ENCODE measurements at places on chromosomes 7 and 10.
A peak's percentile ranks its signal among the peaks of the same experiment; 100 is the strongest.

- DNase-seq = no peak
Measured at GRCh38 chr10:52961323-52961722, 188.7 kb upstream of the MBL2 start.

DNA sequence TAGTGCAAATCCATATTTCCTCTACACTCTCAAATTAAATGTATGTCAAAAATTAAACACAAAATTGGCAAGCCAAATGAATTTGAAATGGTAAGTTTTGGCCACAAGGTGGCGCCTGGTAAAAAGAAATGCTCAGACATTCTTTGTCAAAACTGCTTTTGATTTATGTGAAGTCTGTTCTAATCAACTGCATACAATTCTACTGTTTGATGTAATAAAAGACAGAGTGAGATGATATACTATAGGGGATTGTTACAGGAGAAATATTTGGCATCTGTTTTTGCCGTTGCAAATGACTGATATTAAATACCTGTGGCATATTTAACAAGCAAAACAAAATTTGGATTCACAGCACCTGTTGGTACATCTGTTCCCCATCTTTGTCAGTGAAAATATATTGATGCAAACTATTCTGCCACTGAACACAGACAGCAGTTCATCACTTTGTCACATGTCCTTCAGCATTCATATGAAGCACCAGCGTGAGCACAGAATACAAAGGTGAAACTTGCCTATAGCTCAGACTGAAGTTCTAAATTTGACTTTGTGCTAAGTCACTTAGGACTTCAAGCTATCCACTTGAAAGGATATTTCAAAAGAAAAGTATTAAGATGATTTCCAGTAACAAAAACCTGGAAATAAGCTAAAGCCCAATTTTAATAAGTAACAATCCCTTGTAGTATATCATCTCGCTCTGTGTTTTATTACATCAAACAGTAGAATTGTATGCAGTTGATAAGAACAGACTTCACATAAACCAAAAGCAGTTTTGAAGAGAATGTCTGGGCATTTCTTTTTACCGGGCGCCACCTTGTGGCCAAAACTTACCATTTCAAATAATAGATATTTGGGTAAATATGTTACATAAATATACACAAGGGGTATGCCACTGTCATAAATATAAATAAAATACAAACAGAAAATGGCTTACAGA lies 10.2 kb upstream of the CH25H start:
- peak; percentile 61 for DNase-seq

GRCh38 chr10:100508691-100509150 lies 10.9 kb downstream of the SEC31B start:
- peak; percentile 31 for DNase-seq

DNA sequence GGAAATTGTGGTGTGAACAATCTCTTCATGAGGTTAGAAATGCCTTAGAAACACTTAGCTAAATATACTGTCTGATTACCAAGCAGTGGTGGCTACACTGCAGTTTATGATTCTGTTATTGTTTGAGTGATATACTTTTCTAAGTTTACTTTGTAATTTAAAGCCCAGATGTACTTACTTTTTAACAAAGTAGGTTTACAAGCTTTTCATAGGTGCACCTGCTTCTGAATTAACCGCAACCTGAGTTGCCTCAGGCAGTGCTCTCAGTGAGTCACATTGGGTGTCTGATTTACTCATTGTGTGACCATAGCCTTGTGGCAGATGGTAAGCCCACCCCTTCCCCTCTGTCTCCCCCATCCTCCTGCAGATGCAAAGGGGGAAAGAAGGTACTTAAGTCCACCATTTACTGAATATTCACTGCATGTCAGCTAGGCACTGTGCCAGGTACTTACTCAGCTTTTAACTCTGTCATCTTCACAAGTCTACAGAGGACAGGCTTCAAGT lies 9.0 kb downstream of the MTURN start:
- DNase-seq = no peak

DNA sequence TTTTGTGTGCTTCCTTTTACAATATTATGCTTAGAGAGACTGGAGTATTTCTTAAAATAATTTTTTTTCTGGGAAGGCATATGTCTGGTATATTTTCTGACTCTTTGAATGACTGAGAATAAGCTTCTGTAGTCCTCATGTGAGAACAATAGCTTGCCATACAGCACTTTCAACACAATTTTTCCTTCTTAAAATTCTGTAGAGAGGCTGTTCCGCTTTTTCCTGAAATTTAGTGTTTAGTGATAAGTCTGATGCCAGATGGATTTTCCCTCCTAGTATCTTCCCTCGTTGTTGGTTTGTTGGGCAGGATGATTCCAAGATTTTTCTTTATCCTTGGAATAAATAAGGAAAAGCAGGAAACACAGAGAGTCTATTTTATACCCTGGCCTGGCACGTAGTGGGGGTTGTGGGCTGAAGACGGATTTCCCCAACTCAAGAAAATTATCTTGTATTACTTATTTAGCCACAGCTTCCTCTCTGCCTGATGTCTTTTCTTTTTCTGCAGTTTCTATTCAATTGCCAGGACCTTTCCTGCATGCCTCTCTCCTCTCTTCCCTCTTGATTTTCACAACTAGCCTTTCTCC lies 111.2 kb downstream of the AOAH start:
- DNase-seq = no peak

DNA sequence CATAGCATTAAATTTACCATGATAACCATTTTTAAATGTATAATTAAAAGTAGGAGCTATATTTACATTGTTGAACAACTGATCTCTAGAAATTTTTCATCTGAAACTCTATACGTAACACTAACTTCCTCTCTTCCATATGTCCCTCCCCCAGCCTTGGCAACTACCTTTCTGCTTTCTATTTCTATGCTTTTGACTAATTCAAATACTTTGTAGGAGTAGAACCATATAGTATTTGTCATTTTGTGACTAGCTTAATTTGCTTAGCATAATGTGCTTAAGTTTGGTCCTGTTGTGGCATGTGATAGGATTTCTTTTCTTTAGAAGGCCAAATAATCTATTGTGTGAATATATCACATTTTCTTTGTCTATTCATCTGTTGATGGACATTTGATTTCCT lies 225.3 kb upstream of the POT1 start:
- DNase-seq = no peak

- DNase-seq = no peak
Measured at GRCh38 chr7:80498481-80499349, 13.1 kb downstream of the GNAT3 start.
